ENCODE measurements at places on chromosomes 5 and 9.
A peak's percentile ranks its signal among the peaks of the same experiment; 100 is the strongest.

DNA sequence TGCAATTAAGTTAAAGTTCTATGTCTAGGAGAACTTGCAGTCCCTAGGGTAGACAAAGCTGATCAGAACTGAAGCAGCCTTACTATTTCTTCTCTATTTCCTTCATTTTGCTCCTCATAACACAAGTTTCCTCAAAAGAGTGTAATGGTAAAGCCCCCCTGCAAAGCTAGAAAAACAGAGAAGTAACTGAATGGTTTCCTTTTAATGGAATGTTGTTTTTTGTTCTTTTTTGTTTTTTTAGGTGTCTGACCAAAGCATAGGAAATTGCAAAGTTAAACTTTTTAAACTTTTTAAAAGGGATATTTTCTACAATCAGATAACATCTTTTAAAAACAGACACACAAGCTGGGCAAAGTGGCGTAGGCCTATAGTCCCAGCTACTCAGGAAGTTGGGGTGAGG, 145.7 kb downstream of the TLE1 start:
- no peak for DNase-seq

GRCh38 chr9:138009803-138010690, 132.5 kb downstream of the CACNA1B start:
- no peak for DNase-seq

DNA sequence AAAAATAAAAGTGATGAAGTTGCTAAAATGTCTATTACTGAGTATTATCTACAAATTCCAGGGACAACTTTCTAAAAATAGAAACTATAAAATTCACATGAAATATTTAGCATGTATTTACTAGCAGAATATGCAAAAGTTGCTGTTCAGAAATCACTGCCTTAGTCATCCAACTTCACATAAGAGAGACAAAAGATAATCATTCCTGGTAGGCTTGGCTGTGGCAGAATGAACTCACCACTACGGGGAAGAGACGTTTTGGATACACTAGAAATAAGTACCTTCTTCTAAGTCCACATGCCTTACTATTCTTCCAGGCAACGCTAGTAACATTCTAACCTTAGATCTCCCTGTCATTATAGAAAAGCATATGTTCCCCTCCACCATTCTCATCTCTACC, 272.2 kb downstream of the BNC2 start:
- DNase-seq = no peak

GRCh38 chr5:150438873-150439546, 10.5 kb downstream of the RPS14 start:
- DNase-seq = no peak

GRCh38 chr5:145775893-145776444, 59.2 kb downstream of the PRELID2 start:
- DNase-seq = peak; percentile 1

DNA sequence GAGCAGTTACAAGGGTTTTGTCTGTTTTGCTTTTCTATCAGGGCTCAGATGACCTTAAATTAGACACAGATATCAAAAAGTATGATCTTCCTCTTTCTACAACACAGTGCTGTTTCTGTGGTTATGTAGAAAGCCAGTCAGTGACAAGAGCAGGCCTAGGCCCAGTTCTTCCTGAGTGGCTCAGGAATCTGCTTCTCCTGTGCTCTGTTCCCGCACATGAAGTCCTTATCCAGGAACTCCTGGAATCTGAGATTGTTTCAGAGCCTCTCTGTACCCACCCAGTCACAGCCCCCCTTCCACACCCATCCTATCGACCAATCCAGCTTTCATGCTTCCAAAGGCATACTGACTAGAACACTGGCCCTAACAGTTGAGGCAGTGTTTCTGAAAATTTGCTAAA, 40.4 kb upstream of the SMU1 start:
- DNase-seq = no peak

Measured in AML-193 (cell line).